Stimulated activated CD8-positive, alpha-beta memory T cell treated with anti-CD3 and anti-CD28 coated beads, Interleukin-4, amount 100 ng/mL, for 1 hour (primary cell): ENCODE measurements at places on chromosomes 1 and 21.

DNA sequence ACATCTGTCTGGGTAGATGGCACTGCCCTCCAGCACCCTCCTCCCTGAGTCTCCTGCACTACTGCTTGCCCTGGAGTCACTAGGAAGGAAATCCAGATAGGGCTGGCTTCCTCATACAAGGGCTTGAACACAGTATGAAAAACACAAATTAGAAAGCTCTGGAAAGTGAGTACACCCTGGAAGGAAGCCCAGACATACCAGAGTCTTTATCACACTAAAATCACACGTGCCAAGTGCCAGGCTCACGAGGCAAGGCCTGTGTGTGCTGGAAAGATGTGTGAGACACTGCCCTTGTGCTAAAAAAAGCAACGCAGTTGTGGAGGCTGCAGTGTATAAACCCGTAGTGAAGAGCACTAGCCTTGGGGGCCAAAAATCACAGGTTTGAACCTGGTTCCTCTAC lies 28.3 kb upstream of the S100A7 start:
- no peak for DNase-seq

DNA sequence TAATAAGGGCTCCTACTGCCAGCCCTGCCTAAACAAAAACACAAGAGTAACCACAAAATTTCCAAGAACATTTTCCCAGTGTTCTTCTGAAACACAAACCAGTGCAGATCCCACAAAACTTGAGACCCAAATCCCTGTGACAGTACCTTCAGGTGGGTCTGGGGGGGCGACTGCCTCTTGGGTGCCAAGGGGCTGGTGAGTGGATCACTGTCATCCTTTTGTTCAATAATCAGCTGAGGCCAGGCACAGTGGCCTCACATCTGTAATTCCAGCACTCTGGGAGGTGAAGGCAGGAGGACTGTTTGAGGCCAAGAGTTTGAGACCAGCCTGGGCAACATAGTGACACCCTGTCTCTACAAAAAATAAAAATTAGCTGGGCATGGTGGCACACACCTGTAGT lies 87.6 kb downstream of the GLIS1 start:
- no peak for DNase-seq

DNA sequence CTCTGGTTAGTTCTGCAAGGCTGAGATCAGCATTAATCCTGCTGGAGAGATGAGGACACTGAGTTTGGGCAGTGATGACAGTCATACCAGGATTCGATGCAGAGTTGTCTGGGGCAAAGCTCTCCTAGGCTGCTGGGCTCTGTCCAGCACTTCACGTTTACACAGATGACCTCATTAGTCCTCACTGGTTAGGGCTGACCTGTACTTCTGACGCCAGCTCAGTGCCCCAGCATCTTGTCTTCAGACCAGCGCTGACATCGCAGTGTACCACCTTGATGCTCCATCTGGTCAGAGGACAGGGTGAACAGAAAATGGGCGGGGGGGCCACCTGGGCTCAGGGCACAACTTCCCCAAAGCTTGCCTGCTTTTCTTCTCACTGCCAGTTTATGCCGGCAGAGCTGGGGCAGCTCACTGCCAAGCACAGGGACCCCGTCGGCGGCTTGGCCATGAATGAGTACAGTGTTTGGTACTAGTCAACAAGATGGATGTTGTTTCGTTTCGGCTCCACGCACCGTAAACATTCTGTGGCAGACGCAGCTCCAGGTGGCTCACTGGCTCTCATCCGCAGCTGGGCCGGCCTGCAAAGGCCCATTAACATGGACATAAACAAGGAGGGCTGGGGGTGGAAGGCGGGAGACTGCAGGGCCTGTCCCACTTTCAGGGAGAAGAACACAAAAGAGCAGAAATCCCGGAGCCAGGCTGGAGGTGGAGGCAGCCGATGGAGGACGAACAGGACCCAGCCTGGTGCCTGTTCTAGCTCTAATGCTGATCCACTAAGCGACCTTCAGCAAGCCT lies 118.7 kb downstream of the GLIS1 start:
- no peak for DNase-seq

DNA sequence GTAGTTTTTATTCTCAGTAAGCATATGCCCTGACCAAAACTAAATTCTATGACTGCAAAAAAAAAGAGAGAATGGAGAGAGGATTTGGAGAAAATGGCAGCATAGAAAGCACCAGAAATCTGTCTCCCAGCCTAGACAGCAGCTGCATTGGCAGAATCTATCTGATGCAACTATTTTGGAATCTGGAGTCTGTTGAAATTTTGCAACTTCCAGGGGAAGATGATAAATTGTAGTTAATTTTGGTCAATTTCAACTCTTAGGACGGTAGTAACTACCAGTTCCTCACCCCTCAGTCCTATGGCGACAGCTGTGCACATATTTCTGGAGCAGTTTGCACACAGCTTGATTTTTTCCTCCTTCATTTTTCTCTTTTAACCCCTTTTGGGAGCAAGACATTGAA lies 10.9 kb downstream of the EXO5 start:
- DNase-seq: no peak

DNA sequence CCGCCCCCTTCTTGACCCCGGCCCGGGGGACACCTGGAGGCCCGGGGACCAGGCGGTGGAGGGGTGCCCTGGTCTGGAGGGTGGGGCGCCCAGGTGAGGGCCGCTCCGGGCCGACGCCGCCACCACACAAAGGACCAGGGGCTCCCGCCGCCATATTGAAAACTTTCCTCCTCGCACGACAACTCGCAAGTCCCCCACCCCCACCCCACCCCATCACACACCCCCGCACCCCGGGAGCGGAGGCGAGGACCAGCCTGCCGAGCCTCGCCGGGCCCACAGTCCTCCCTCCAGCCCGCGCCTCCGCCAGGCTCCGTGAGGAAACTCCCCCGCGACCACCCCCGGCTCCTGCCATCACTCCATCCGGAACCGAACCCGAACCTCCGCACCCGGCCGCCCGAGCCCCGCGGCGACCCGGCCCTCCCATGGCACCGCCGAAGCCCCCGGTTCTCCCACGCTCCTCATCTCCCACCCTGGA lies 733 bp downstream of the KDM5B start:
- no peak for DNase-seq

DNA sequence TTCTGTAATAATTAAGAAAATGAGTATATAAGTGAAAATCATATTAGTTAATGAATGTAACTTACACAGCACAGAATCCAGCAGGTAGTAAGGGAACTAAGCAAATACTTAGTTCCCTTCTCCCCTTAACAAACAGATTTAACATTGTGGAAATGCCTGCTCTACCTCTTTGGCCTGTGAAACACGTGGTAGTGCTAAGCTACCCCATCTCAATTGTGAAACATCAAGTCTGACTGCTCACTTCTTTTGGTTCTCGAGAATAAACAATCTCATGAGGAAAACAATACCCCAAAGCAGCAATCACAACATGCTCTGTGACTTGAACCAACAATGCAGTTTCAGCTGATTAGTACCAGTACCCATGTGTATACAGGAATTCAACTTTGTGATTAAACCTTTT lies 4.7 kb downstream of the MYSM1 start:
- no peak for DNase-seq

DNA sequence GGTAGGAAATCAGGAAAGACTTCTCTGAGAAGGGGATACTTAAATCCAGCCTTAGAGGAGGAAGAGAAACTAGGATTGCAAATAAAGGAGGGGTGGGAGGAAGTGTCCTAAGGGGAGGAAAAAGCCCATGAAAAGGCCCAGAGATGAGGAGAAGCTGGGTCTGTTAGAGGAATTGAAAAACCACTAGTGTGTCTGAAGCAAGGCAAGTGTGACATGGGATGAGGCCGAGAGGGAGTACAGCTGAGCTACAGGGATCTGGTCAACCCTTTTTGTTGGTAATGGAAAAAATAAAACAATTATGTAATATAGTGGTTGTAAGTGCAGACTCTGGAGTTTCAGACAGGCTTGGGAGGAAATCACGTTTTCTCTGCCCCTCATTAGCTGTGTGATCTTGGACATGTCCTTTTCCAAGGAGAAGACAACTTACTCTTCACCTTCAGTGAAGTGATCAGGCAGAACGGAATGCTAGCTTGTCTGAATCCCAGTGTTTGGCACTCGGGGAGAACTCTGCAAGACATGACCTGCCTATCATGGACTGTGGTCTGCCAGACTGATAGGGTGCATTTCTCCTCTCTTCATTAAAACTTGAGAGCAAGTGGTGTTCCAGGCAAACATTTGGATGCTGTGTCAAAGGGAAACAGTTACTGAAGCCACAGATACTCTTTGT lies 7.4 kb upstream of the S100A10 start:
- DNase-seq: no peak

DNA sequence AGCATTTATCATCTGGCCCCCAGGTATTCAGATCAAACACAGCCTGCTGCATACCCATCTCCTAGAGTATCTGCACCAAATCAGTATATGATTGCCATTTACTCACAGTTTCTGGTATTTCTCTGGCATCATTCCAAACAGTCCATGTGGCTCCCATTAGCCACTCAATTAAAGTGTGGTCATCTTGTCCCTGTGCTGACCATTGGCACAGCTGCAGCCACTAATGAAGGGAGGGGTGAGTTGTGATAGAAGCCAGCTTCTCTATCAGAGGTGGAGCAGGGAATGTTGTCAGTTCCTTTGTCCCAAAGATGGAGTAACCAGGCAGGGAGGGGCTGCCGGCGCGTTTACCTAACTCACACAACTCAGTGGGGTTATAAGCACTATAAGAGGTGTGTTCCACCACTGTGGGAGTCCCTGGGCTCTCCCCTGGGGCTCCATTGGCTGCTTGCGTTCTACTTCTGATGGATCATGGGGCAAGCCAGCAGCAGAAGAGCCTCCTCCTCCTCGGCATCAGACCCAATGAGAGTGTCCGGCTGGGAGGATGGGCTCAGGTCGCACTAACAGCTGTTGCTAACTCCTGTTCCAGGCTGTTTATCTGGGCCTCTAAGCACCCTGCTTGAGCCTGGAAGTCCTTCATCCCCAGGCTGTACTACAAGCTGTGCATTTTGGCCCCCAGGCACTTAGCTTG lies 108.6 kb downstream of the GDAP2 start:
- DNase-seq: no peak

- peak; percentile 10 for DNase-seq
These were observed 57.3 kb downstream of the NKAIN1 start for GRCh38 chr1:31182352-31182751.

- DNase-seq: no peak
These were observed 145.7 kb upstream of the HMGB4 start for GRCh38 chr1:33718186-33718585.

- DNase-seq: no peak
These were observed 1.8 kb downstream of the FNDC10 start for GRCh38 chr1:1598051-1598719.

DNA sequence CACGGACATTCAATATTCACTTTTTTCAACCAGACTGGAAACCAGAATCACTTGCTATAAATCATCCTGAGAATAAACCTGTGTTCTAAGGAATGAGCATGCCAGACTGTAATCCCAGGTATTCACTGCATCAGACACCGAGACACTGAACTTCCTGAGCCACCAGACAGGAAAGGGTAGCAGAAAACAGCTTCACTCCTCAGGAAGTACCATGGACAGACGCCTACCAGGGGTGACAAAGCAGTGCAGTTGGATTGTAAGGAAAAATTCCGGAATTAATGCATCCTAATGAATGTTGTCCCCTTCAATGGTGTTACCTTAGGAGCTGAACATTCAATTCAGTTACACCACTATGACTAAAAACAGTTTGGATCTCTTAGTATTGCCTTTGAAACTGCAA lies 156.1 kb downstream of the PIGK start:
- DNase-seq: no peak

GRCh38 chr1:24861821-24862727 lies 68.0 kb downstream of the RUNX3 start:
- DNase-seq: no peak

- no peak for DNase-seq
These were observed 18.0 kb downstream of the MPZL1 start for GRCh38 chr1:167739752-167740151.

GRCh38 chr1:36148821-36149236 lies 457 bp downstream of the TRAPPC3 start:
- no peak for DNase-seq

- DNase-seq: no peak
These were observed 92.1 kb downstream of the NAV1 start for GRCh38 chr1:201631037-201631436.

- no peak for DNase-seq
These were observed 40.4 kb upstream of the FRRS1 start for GRCh38 chr1:99806882-99807281.

DNA sequence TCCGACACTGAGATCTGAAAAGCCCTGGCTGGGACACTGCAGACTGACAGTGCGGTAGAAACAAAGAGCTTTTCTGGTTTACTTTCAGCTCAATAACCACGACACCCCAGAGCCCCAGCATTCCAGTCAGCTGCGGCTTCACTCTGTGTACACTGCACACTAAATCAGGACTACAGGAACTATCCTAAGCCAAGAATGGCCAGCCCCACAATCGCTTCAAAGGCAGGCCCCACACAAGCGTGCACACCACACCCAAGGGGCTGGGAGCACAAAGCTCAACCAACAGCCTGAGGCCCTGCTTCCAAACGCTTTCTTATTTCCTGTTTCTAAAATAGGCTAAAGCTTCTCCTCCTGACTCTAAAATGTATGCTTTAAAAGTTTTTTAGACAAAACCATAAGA lies 28.4 kb downstream of the URB1 start:
- DNase-seq: no peak

DNA sequence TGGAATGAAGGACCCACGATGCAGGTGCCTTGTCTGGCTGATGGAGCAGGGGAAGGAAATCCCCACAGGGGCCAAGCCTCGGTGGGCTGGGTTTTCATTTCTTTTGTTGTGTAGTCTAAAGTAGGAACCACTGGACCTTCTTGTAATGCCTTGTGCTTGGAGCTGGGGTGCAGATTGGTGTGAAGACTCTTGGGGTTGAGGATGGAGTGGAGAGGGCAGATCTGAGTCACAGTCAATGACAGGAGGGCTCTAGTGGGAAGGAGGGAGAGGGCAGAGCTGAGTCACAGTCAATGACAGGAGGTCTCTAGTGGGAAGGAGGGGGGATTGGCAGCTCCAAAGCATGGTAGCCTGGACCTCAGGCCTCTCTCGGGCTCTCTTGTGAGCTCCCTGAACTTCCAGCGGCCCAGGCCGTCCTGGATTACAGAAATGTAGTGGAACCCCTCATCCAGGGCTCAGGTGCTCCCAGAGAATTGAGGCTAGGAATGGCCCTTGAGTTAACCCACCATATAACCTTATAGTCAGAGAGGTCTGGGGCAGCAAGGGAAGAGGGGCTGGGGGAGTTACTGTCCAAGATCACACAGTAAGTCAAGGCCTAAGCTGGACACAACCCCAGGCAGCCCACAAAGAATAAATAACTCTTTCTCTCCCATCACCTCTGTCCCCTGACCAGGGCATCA lies 313.8 kb downstream of the MATN1 start:
- no peak for DNase-seq

DNA sequence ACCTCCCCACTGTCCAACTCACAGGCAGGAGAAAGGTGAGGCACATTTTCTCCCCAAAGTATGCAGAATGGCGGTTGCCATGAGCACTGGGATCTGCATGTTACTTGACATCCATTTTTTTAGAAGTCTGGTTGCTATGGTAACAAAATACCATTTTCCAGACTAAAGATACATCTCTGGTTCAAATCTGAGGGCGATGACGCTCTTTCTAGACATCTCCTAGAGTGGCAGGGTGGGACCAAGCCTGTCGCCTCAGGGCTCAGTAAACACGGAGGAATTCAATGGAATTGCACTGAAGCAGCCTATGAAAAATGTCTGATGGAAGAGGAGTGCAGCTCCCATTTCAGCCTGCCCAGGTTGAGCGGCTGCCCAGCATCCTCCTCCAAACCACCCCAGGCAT lies 21.5 kb upstream of the FAM43B start:
- no peak for DNase-seq
